Left lung (tissue), 14 donors: ENCODE measurements at places on chromosomes 13 and 19.

DNA sequence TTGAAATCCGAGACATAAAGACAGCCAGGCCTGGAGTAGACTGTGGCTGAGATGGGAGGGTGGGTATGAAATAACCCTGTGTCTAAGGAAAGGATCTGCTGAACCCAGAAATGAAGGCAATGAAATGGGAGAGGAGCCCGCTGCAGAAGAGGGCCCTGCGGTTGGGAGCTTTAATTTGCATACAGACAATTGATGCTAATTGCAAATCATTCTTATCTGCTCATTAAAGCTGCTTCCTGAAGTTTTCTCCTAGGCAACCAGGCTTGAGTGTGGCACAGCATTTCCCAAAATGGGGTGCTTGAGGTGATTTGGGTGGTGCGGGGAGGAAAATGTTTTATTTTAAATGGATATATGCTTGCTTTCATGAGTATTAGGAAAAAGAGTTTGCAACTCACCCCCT is 55.4 kb downstream of the DPF1 start:
- DNase-seq: no peak

DNA sequence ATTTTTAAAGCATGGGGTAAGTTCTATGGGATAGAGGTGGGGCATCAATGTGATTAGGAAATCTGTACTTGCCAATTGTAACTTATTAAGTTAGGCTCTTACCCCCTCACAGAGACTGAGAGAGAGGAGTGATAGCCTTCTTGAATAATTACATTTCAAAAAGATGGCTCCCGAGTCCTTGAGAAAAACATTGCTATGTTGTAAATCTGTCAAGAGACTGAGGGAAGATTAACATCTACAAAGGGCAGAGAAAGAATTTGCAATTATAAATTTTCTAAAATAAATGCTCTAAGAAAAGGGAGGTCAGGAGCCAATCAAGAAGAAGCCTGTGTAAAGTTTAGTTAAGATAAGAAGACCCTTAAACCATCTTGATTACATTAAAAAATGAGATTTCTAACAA is 1570.8 kb downstream of the OLFM4 start:
- DNase-seq: no peak

DNA sequence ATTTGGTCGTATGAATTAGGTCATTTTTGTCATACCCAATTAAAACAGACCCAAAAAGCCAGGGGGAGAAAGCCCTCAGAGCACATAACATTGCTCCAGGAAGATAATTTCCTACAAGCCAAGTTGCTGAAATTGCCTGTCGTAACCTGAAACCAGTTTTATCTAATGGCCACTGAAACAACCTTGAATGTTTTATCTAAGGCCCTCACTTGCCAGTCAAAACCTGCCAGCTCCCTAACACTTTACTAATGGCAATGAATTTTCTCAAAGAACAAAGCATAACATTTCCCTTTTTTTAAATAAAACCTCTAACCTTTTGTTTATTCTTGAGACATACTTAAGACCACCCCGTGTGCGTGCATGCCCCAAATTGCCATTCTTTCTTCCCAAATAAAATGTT is 496.2 kb upstream of the KLHL1 start:
- DNase-seq: no peak

DNA sequence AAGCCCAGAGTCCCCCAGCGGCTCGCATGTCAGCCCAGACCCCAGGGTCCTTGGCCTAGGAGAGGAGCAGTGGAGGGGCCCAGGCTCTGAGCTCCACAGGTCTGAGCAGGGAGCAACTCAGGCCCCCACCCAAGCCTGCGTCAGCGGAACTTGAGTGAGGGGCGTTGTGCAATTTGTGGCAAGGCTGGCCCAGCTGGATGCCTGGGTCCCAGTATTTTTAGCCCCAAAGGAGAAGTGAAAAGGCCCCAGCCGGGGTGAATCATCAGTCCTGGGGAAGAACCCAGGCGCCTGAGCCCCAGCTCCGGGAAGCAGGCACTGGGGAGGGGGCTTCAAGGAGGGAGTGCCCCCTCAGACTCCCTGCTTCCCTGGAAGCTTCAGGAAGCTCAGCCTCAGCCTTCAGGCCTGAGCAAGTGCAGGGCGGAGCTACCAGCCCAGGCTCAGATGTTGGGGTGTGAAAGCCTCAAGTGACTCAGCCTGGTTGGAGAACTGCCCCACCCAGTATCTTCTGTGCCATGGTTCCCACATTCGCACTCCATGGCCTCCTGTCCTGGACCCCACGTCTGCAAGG is 7.2 kb downstream of the MED29 start:
- DNase-seq: peak; percentile 95

GRCh38 chr13:90751026-90751425 is 596.5 kb upstream of the MIR17HG start:
- no peak for DNase-seq

DNA sequence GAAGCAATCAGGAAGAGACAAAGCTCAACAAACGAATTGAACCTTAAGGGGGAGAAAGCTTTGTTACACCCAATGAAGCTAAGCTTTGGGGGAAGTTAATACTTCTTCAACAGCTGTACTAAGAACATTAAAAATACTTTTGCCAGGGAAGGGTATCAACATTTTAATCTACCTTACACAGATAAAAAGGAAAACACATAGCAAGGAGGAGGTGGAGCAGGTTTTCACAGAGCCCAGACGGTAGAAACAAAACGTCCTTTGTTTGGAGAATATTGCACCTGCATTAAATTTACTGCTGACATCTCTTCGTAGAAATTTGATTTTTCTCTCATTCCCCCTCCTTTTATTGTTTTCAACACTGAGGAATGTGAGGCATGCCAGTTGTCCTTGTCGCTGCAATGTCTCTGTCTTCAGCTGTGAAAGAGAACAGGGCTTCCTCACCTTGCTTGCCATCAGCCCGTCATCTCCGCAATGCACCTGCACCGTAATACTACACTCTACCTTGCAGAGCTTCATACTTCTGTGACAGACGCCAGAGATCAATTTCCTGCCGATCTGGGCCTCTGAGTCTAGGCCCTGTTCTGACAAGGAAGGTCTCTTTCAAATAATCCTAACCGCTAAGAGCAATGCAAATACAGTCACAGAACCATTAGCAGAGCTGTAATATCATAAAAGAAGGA is 270.8 kb downstream of the SPRY2 start:
- no peak for DNase-seq
